Renal pelvis (tissue), 12 donors: ENCODE measurements at places on chromosomes 3 and 15.

DNA sequence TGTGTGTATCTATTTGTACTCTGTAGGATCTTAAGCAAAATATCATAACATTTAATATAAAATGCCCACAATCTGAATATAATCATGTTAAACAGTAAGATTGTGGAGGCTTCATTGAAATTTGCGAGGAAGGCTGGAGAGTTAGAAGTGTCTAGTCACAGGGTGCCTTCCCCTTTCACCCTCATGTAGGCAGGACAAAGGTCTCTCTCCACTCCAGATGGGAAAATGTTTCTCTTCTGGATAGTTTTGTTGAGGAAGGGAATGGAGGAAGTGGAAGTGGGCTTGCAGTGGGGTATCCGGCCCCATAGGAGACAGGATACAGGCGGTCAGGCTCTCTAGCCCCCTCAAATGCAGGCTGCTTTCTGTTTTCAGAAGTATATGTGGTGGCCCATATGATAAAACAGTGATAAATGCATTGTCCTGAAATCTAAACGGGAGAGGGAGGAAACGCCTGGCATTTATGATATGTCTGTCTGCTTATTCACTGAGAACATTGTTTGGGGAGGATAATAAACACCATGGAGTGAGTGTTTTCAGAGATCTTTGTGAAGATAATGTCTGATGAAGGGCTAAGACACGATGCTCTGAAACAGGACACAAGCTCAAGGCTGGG lies 13.3 kb upstream of the MYZAP start:
- DNase-seq, result no peak

DNA sequence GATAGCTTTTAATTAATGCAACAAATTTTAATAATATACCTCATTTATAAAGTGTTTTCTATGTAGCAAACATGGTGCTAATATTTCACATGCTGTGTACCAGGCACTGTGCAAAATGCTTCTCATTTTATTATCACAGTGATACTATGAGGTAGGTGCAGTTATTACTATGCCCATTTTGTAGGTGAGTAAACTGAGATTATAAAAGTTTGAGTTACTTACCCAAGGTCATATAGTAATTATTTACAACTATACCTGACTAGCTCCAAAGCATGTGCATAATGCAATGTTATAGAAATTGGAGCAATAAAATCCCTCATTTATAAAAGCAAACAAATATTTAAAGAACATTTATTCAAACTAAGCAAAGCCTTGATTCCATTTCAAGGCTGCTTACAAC lies 54.5 kb upstream of the DCBLD2 start:
- DNase-seq, result no peak

DNA sequence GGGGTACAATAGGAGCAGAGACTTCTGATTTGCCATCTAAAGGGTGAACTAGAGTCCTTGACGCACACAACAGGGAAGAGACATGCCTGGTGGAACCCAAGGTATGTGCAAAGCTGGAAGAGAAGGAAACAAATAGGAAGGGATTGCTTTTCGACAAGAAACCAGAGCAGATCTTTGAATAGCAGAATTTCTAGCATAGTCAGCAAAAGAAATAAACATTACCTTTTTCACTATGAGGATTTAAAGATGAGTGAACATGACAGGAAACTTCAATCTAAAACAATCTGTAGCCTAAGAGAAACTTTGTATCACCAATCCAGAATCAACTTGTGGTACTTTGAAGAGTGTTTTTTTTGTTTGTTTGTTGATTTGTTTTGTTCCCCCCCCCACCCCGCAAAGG lies 4.9 kb downstream of the IL5RA start:
- DNase-seq, result no peak

DNA sequence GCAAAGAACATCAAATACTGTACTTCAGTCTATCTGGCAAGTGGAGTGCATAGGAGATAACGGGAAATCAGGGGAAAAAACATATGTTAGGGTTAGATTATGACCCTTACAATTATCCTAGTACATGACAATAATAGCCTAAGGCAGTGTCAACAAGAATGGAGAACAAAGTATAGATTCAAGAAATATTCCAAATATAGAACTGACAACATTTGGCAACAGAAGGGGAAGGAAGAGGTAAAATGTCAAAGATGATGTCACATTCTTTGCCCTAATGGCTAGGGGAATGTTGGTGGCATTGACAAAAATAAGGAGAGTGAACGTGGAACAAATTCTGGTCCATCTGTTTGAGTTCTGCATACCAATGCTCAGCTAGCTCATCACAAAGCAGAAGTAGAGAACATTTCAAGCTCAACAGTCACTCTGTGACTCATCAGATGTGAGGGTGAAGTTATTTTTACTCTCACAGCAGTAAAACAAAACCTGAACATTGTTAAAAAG lies 15.5 kb upstream of the ATP8B4 start:
- no peak for DNase-seq

- no peak for DNase-seq
Observed at GRCh38 chr3:125023833-125024555, 31.8 kb downstream of the HEG1 start.

DNA sequence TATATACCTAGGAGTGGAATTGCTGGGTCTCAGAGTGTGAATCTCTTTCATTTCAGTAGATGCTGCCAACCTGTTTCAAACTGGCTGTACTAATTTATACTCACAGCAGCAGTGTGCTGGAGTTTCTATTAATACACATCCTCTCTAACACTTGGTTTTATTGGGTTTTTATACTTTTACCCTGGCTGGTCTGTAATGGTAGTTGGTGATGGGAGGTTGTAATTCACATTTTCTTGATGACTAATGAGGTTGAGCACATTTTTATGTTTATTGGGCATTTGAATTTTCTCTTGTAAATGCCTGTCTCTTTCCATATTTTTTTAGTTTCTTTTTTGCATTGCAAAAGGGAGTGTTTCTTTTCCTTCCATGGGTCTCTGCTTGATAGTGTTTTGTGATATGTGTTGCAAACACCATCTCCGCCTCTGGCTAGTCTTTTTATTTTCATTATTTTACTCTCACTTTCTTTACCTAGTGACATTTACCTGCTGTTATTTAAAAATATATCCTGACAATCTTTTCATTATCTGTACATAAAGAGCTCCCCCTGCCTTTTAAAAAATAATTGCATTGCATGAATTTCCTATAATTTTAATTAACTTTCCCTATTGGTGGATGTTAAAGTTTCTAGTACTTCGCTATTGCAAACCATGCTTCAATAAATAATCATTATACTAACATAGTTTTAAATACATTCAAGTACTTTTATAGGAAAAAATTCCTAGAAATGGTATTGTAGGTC lies 49.0 kb upstream of the GCNT3 start:
- DNase-seq, result no peak

DNA sequence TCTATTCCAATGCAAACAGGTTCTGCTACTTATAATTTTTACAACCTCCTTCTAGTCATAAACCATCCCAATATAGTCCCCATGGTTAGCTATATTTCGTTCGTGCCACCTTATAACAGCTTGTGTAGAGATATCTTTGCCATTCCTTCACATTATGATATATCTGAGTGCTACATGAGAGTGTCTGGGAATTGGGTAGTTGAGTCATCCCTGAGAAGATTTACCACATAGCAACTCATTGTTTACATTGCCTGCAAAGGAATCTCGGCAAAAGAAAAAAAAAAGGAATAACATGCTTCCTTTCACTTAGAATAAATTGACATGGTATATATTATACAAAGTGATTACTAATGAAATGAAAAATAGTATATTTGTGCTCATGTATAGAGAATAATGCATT lies 86.0 kb upstream of the VGLL3 start:
- no peak for DNase-seq

GRCh38 chr3:35528728-35529127 lies 110.6 kb upstream of the ARPP21 start:
- DNase-seq, result no peak

DNA sequence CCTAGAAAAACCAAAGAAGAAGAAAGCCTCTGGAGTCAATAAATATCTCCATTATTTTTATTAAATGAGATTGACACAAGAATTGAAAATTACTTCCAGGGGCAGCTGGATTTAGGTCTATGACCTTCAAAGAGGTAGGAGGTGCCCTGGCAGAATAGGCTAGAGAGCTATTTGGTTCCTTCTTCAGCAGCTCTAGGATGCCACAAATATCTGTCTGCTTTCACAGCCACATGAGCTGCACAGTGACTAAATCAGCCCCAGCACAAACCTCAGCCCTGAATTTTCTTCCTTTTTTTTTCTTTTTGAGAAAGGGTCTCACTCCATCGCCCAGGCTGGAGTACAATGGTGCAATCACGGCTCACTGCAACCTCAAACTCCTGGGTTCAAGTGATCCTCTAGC lies 223.5 kb downstream of the ABHD5 start:
- DNase-seq, result no peak

- no peak for DNase-seq
Observed at GRCh38 chr3:122091602-122092295, 36.6 kb downstream of the CD86 start.

- DNase-seq, result no peak
Observed at GRCh38 chr3:57127891-57128518, 37.1 kb downstream of the IL17RD start.

DNA sequence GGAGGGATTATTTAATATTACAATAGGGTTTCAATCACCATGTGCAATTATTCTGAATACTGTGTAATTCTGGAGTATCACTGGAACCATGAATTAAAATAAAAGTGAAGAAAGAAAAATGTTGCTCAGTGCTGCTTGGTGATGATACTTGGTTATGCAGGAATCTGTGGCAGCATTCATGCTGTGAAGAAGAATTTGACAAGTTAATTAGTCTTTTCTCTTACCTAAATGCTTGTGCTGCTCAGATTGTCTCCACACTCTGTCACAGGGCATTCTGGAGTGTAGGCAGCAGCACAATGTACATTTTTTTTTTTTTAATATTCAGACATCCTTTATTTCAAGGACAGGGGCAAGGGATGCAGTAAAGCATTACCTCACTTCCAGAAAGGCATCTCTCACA lies 749.3 kb upstream of the CADM2 start:
- no peak for DNase-seq

- no peak for DNase-seq
Observed at GRCh38 chr3:31491660-31492059, 41.1 kb upstream of the STT3B start.

DNA sequence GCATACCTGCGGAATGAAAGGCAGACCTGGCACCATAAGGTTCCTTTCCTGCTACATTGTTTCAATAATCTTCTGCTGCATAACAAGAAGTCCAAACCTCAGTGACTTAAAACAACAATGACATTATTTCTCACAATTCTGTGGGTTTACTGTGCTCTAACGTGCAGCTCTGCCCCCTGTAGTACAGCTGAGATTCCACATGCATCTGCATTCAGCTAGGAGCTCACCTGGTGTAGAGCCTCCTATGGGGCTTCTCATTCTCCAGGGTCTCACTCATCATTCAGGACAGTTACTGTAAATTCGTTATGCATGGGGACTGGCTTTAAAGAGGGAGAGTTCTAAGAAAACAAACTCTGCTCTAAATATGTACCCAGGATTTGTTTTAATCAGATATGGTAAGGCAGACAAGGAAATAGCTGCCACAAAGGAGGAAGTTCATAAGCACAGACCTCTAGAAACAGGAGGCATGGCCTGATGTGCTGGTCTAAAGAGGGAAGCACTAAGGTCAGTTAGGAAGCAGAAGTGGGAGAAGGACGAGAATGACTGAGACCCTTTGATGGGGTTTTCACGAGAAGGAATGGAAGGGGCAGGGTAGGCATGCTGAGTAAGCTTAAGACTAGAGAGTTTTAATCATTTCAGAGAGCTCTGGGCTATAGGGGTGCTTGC lies 347.0 kb downstream of the NEK10 start:
- DNase-seq, result no peak

- DNase-seq, result no peak
Observed at GRCh38 chr3:54962200-54962599, 34.3 kb upstream of the LRTM1 start.

- DNase-seq, result peak; percentile 27
Observed at GRCh38 chr3:59970376-59970775, 920.6 kb upstream of the CFAP20DC start.
